ENCODE measurements at places on chromosomes 2 and 18.

DNA sequence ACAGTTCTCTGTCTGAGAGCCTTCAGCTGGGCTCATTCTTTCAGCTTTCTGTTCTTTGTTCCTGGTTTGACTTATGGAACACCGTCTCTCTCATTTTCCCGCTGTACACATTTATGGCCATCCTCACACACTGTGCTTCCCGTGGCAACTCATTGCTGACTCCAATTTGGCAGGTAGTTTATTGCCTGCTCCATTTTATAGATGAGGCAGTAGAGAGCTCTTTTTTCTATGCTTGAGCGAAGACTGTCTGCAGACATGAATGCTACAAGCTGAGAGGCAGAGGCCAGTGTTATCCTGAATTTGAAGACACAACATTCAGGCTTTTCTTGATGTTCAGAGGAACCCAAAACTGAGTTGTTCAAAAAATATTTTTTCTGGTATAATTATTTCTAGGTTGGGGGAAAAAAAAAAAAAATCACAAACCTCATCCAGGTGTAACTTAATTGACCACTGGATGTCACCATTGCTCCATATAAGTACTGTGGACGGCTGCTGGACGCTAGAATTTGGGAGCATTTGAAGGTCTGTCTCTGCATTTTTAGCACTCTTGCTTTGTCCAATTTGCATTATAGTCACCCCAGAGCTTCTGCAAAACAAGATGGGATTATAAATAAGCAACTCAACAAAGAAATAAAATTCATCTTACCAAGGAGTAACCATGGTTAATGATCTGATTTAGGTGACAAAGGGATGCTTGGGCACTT is 83.5 kb downstream of the HRH4 start:
- DNase-seq: no peak

- DNase-seq: no peak
Measured at GRCh38 chr2:220814441-220814840, 757.7 kb downstream of the EPHA4 start.

DNA sequence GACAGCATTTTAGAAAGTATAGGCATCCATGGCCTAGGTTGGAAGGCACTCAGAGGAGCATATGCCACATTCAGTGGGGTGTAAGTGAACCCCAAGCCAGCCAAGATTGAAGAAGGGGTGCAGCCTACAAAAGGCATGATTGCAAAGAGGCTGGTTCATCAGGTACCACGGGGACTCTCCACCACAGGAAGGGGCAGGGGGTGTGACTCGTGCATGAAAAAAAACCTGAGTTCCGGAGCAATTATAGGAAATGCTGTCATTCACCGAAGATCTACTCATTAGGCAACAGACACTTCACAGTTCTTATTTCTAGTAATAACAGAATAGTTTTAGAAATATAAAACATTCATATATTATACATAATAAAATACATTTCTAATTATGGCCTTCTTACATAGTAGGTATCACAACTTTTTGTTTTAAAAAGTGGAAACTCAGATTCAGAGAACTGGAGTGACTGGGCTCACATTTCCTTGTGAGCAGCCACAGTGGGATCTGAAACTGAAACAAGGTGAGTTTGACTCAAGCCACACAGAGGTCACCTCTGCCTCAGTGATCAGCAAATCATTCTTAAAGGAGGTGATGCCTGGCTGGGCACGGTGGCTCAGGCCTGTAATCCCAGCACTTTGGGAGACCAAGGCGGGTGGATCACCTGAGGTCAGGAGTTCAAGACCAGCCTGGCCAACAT is 188.4 kb upstream of the GYPC start:
- no peak for DNase-seq

DNA sequence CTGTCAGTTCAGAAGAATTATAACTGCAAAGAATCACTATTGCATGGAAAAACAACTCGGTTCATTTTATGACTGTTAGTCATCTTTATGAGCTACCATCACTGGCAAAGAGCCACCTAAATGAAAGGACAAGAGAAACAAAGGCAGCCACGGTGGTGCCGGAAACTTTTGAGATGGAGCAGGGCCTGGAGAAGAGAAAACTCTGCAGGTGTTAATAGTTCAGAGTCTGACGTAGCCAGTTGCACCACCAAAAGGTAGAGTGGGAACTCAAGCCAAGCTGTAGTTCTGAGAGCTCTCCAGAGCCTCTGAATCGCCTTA is 110.9 kb downstream of the FTCDNL1 start:
- no peak for DNase-seq

GRCh38 chr18:79917169-79917852 is 34.1 kb downstream of the SLC66A2 start:
- no peak for DNase-seq

- no peak for DNase-seq
Measured at GRCh38 chr18:48072428-48073204, 142.2 kb upstream of the SMAD2 start.

DNA sequence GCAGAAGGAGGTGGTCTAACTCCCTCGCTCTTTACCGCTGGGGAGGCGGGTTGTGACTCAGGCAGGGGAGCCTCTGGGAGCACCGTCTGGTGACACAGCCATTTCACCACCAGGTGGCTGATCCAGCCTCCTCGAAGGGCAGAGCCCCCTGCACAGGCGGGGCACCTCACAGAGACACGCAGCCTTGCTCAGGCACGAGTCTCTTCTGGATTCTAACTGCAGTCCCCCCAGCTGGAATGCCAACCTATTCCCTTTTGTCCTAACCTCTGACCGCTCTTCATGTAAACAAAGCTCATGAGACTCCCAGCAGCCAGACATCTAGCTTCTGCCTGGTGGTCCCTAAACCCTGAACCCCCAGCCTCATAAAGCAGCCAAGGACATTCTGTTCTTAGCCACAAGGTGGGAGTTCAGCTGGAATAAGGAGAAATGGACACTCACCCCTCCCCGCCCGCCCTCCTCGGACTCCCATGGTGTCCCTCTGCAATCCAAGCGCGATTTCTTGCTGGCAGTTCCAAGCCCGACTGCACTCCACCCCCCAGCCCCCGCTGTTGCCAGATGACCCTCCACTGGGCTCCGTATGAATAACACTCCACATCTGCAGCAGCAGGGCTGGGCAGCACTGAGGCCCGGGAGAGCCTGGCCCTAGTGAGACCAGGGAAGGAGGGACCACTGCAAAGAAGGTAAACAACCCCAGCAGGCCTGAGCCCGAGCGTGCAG is 84.3 kb downstream of the TNS1 start:
- no peak for DNase-seq

DNA sequence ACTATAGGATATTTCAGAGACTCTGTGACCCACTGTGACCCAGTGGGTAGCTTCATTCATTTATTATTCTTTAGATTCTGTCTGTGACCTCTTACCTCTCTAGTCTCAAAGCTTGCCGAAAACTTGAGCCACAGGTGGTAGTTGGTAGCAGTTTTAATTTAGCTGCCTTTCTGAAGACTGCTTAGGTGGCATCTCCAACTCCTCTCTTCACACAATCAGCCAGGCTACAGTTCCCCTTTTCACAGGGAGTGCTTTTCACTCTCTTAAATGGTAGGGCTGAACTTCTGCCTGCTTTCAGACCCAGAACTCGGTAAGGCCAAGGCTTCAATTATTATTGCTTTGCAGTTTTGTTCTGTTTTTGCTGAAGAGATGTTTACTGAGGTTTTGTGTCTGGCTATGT is 349.6 kb downstream of the ARL6IP6 start:
- no peak for DNase-seq

DNA sequence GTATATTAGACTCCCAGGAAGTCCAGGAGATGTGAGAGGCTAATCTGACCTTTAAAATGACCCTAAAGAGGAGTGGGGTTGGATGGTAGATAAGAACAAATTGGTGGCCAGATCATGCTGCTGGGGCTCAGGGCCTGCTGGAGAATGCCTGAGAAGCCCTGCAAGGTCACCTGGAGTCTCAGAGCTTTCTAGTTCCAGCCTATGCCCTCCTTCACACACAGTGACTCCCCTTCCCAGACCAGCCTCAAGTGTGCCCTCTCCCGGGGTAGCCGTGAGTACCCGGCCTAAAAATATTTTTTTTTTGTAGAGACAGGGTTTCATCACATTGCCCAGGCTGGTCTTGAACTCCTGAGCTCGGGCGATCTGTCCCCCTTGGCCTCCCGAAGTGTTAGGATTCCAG is 44.2 kb upstream of the FZD5 start:
- DNase-seq: no peak

GRCh38 chr18:37322492-37323035 is 243.0 kb downstream of the CELF4 start:
- no peak for DNase-seq

GRCh38 chr2:242044313-242044590 is 174.7 kb downstream of the RTP5 start:
- DNase-seq: no peak

DNA sequence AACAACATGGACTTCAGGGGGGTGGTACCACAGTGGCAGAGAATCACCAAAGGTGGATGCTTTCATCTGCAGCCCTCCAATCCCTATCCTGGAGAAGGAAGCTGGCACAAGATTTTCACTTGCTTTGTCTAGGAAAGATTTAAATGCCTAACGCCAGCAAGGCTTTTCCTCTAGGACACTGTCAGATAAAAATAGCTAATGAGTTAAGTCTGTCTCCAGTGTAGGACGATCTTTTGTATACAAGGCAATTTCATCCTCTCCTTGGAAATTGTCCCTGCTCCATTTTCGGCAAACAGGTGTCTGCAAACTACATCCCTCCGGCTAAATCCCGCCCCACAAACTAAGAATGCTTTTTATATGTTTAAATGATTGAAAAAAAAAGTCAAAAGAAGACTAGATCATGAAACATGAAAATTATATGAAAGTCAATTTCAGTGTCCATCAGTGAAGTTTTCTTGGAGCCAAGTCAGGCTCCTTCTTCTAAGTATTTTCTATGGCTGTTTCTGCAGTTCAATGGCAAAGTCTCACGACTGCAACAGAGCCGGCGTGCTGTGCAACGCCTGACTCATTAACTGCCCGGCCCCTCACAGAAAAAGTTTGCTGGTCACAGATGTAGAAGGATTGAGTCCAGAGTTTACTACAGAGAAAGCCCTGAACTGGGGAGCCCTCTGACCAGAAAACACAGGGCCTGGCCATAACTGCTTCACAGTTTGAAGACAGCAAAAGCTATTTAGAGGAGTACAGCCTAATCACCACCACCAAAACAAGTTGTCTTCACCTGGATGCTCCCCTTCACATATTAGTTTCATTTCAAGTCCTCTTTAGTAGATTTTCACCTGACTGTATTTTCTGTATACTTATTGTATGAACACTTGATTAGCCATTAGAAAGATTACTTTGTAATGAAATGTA is 52.3 kb downstream of the PIEZO2 start:
- no peak for DNase-seq

- no peak for DNase-seq
Measured at GRCh38 chr2:223071139-223071538, 19.1 kb downstream of the KCNE4 start.

GRCh38 chr2:134295441-134295840 is 41.6 kb downstream of the MGAT5 start:
- DNase-seq: no peak

DNA sequence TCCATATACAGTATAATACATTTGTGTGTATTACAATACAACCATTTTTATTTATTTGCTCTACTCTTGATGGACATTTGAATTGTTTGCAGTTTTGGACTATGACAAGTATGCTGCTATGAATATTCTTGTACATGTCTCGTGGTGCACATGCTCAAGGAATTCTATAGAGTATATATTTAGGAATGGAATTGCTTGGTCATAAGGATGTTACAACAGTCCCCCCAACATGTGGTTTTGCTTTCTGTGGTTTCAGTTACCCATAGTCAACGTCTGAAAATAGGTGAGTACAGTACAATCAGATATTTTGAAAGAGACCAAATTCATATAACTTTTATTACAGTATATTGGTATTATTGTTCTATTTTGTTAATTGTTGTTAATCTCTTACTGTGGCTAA is 24.1 kb upstream of the PLEKHM3 start:
- no peak for DNase-seq

DNA sequence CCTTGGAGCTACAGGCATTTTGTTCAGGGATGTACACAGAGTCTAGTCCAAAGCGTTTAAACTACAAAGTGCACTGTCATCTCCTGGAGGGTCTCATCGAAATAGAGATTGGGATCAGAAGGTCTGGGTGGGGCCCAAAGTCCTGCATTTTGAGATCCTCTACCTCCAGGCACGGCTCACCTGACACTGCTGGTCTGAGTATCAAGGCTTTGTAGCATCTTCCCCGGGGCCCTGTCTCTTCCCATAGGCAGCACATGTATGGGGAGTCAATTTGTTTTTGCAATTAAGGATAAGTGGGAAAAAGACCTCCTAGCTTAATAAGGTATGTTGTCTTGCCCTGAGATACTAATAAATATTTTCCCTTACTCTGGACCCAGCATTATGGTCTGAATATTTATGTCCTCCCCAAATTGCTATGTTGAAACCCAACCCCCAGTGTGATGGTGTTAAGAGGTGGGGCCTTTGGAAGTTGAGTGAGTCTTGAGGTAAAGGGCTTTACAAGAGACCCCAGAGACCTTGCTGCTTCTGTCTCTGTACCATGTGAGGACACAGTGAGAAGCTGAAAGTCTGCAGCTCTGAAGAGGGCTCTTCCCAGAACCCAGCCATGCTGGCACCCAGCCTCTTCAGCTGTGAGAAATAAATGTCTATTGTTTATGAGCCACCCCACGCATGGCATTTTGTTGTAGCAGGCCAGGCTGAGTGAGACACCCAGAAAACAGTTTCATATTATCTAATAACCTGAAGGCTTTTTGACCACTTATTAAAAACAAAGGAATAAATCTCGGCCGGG is 258.7 kb upstream of the HS6ST1 start:
- no peak for DNase-seq

DNA sequence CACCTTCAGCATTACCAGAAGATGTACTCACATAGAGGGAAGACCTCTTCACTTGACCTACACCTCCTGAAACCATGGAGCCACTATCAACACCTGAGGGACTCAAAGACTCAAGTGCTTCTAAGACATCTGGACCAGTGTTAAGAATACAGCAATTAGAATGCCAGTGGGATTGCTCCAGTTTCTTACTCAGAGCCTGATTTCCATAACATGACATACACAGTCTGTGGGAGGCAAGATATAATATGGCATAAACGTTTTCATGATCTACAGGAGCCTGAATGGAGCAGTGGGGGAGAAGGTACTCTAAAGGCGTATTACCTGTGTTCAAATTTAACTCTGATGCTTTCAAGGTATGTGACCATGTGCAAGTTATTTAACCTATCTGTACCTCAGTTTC is 57.2 kb downstream of the ZNF385B start:
- no peak for DNase-seq

DNA sequence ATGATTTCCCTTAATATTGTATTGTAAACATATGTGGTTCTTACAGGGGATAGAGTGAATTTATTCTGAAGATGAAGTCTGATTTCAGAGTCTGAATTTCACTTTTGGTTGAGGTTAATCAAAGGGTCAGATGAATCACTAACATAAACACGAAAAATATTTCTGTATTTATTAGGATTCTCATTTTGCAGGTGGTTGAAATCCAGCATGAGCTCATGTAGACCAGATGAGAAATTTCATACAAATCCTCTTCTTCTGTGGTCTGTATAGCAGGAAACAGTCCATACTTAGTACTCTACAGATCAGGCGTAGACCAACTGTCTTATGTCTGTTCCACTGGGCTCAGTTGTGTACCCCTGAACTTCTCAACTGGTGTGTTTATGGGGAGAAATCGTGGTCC is 157.8 kb downstream of the BABAM2 start:
- DNase-seq: no peak
